ENCODE measurements at places on chromosomes 4 and X. TPM values are rescaled to one million over a fixed set of nuclear protein-coding genes. Genes with fewer than 3 reads are reported as not detected.

Gene CABS1
- not detected for polyA plus RNA-seq

Gene CYSLTR1
- polyA plus RNA-seq = 10.0 TPM

Gene SCD5
- 9.9 TPM for polyA plus RNA-seq

Gene DOK7
- 21.0 TPM for polyA plus RNA-seq

Gene OTC
- polyA plus RNA-seq = not detected

Gene SFRP2
- 42.4 TPM for polyA plus RNA-seq

Gene PCDH11X
- polyA plus RNA-seq = 0.58 TPM

Gene MTTP
- 1.6 TPM for polyA plus RNA-seq

Gene PAGE3
- polyA plus RNA-seq = not detected

Gene FAM47E
- 0.92 TPM for polyA plus RNA-seq

Gene RCHY1
- polyA plus RNA-seq = 26.6 TPM

Gene ZAR1
- not detected for polyA plus RNA-seq

Gene BRS3
- not detected for polyA plus RNA-seq

Gene NLGN4X
- 2.5 TPM for polyA plus RNA-seq

Gene SEC24B
- 27.9 TPM for polyA plus RNA-seq

Gene TRPC3
- 0.19 TPM for polyA plus RNA-seq

Gene GCNA
- polyA plus RNA-seq = 2.1 TPM

Gene ADAD1
- not detected for polyA plus RNA-seq

Gene PSAPL1
- polyA plus RNA-seq = not detected

Gene ZMAT1
- polyA plus RNA-seq = 4.1 TPM

Gene LEF1
- polyA plus RNA-seq = 5.5 TPM

Gene CXCR3
- polyA plus RNA-seq = 0.32 TPM

Gene ETDA
- not detected for polyA plus RNA-seq

Gene GYPE
- 2.6 TPM for polyA plus RNA-seq

Gene MAGEA11
- polyA plus RNA-seq = not detected

Gene COL4A5
- 18.4 TPM for polyA plus RNA-seq

Gene MAGEH1
- polyA plus RNA-seq = 35.8 TPM

Gene DMD
- polyA plus RNA-seq = 88.9 TPM

Gene AIFM1
- 20.9 TPM for polyA plus RNA-seq

Gene NSUN7
- 0.66 TPM for polyA plus RNA-seq

Gene GAB3
- 5.2 TPM for polyA plus RNA-seq

Gene N4BP2
- 10.3 TPM for polyA plus RNA-seq

Gene DSPP
- polyA plus RNA-seq = not detected

Gene HSFX4
- polyA plus RNA-seq = 0.36 TPM

Gene RHOXF2
- 0.06 TPM for polyA plus RNA-seq
